Smooth muscle cell of trachea (primary cell): ENCODE measurements at places on chromosomes 6 and 20. TPM values are rescaled to one million over a fixed set of nuclear protein-coding genes. Genes with fewer than 3 reads are reported as not detected.

Gene BMP5
- 0.17 and 1.0 TPM in 2 replicates for total RNA-seq

Gene CCM2L
- not detected in 2 replicates for total RNA-seq

Gene TMEM181
- 30.1 and 37.5 TPM in 2 replicates for total RNA-seq

Gene HCK
- not detected in 2 replicates for total RNA-seq

Gene TCP11
- 0.15 TPM in 1 of 2 replicates, not detected in the other for total RNA-seq
